Activated CD4-positive, alpha-beta T cell treated with anti-CD3 and anti-CD28 coated beads, Interleukin-2, Interleukin-6, amounts not matched to agents 100 ng/mL and 50 ng/mL, durations not matched to agents 16 hours and 8 hours (primary cell): ENCODE measurements at places on chromosomes 11 and 22.

GRCh38 chr22:20095521-20095920 is 15.5 kb downstream of the DGCR8 start:
- DNase-seq: no peak

DNA sequence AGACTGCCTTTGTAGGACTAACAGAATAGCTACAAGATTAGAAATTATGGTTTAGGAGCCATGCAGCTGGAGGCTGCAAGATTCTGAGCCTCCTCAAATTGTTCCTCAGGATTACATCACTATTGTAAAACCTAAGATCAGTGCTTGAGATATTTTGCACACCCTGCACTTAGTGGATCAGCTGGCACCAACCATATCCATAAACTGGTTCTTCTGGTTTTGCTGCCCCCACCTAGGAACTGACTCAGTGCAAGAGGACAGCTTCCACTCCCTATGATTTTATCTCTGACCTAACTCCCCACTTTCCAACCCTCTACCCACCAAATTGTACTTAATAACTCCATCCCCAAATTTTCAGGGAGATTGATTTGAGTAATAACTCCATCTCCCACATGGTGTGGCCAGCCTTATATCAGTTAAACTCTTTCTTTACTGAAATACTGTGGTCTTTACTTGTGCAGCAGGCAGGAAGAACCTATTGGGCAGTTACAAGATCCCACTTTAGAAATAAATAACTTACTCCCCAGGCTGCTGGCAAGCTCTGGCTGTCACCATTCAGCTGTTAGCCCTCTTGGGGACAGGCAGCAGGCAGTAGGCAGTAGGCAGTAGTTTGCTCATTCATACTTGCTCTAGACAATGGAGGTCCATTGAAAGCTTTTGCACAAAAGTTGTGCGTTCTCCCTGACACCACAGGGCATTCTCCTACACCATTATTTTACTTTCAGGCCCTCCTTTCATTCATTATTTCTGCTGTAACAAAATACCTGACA is 119.0 kb downstream of the SLC17A6 start:
- DNase-seq: no peak

DNA sequence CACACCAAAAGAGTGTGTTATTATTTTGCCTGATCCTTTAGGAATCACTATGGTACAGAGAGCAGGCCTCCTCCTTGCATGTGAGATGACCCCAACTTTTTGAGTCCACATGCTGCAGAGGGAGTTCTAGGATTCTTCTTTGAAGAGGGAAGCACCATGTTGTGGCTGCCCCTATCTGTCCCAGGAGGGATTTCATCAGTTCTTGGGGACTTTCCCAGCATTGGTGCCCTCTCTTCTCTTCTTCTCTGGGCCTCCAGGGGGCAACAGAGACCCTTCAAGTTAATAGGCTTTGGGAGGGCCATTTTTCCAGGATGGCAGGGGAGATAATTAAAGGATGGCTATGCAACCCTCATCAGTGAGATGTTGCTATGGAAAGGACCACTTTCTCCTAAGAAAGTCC is 3.6 kb downstream of the MMP1 start:
- peak; percentile 41 for DNase-seq

DNA sequence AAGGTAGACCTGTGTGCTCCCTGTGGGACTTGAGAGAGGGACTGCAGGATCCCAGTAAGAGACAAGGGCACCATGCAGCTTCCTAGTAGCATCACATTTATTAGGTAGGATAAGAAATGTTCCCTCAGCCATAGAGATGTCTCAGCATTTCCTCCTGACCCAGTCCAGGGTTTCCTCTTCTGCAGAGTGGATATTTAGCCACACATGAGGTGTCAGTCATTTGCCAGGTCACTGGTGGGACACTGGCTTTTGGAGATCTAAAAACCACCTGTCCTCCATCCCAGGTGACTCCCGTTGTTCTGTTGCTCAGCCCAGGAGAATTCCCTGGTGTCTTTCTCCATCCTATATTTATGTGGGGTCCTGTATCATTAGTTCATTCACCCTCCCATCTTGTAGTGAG is 117.5 kb upstream of the NNMT start:
- no peak for DNase-seq

- DNase-seq: peak; percentile 94
Measured at GRCh38 chr11:1852877-1853276, at the start of gene LSP1. LSP1 (plus strand) TSS chr11:1853084; CDS start chr11:1853145, 61 bp downstream.

GRCh38 chr11:123451183-123451781 is 21.2 kb downstream of the GRAMD1B start:
- DNase-seq: peak; percentile 64

GRCh38 chr11:107931206-107931605 is 3.0 kb downstream of the RAB39A start:
- no peak for DNase-seq

- no peak for DNase-seq
Measured at GRCh38 chr11:46874586-46874985, 28.5 kb upstream of the CKAP5 start.

DNA sequence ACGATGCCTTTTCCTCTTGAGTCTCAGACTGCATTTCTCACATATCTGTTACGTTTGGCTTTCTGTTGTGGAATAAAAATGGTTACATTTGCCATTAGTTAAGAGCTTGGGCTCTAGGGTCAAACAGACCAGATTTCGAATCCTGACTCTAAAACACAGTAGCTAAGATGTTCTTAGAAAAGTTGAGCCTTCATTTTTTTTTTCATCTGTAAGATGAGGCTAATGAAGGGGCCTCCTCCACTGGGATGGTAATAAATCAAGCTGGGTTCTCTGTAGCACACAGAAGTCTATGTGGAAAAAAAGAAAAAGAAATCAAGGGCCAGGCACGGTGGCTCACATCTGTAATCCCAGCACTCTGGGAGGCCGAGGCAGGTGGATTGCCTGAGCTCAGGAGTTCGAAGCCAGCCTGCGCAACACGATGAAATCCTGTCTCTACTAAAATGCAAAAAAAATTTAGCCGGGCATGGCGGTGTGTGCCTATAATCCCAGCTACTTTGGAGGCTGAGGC is 49.9 kb upstream of the CAPRIN1 start:
- DNase-seq: no peak

GRCh38 chr11:33475993-33476392 is 218.8 kb downstream of the HIPK3 start:
- DNase-seq: no peak

GRCh38 chr11:34595960-34596644 is 24.8 kb upstream of the EHF start:
- DNase-seq: no peak

GRCh38 chr11:13861411-13861810 is 101.1 kb upstream of the SPON1 start:
- no peak for DNase-seq

GRCh38 chr11:95655536-95655935 is 134.0 kb downstream of the FAM76B start:
- DNase-seq: no peak

GRCh38 chr11:124837491-124837856 is 27.8 kb upstream of the ROBO3 start:
- DNase-seq: peak; percentile 39

GRCh38 chr11:17691550-17691949 is 27.8 kb upstream of the MYOD1 start:
- DNase-seq: no peak

DNA sequence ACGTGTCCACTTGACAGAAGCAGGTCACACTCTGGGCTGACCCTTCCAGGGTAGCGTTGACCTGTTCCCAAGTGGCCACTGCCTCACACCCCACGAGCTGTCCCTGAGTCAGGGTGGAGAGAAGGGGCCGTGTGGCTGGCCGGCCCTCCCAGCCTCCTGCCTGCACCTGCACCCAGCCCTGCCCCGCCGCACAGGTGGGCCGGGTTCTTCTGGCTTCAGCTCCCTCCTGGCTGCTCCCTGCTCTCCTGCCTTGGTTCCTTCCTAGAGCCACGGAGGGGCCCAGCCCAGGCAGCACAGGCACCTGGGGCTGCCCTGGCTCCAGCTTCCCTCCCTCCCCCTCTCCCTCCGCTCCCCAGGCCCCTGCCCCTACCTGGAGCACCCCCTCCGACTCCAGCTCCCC is 42.3 kb downstream of the MOB2 start:
- no peak for DNase-seq

DNA sequence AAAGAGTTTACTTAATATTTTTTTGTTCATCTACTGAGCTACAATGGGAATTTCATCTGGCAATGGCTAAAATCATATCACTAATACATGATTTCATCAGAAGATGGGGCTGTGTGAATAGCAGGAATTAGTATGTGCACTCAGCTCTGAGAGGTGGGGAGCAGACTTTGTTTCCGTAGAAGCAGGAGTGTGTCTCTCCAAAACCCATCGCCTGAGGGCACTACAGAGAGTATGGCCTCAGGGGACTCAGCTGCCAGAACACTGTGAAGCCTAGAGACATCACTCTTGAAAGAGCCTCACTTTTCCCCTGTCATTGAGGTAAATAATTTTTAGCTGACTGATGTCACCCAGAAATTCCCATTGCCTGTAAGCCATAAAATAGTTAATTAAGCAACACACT is 261.4 kb upstream of the ISX start:
- DNase-seq: no peak
